ENCODE measurements at places on chromosomes 6 and 20.
A peak's percentile ranks its signal among the peaks of the same experiment; 100 is the strongest.

GRCh38 chr6:154792761-154793160, 59.5 kb downstream of the SCAF8 start:
- DNase-seq: no peak

DNA sequence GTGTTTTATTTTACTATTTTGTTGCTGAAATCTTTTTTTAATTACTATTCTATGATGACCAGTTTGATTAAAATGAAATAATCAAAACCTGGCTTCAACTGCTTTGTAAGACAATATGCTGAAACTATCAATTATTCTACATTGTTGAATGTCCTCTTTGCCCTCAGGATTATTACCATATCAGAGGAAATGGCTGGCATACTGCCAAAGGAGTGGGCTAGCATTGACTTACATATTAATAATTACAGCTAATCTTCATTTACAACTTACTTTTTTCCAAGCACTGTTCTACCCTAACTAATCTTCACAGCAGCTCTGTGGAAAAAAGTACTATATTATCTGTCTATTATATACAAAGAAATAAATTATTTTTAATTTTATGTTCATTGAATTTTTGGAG, 560.5 kb downstream of the BCKDHB start:
- no peak for DNase-seq

DNA sequence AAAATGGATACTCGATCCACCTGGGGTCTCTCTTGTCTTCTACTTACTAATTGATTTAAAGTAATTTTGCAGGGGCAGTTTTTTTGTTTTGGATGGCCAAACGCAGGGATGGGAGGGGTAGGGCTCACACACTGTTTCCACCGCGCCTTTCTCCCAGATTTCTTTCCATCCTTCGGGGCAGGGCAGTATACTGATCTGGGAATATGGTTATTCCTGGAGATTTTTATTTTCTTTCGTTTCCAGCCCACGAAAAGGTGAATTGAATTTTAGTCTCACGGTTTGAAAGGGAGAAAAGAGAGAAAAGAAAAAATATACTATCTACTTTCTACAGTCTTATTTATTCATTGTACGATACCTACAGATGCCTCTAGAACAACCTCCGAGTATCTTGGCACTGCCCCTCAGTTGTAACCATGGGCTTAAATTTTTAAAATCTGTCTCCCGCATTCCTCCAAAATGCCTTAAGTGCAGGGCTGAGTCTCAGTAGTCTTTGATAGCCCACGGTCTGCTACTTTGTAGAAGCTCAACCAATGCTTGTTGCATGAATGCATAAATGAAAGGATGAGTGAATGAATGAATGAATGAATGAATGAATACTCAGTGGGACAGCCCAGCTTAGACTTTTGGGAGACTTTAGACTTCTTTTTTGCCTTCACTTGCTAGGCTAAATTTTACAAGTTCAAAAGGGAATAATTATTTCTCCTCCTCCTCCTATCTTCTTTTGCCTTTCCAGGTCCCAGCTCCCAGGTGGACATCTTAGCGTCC, 18.1 kb upstream of the TRIM27 start:
- DNase-seq: no peak

DNA sequence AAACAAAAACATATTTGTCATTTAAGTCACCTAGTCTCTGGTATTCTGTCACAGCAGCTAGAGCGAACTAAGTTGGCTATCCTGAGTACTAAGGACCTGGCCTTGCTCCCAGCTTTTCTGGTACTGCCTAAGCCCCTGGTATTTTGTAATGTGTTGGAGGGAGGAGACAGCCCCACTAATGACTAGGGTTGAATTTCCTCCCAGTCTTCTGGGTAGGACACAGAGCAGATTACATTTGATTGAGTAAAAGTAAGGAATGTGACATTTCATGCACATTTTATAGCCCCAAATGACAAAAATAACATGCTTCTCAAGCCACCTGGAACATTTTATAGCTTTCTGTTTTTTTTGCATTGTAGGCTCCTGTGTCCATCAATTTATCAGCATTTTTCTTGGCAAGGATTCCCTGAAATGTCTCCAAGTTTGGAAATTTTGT, 47.9 kb upstream of the DDR1 start:
- no peak for DNase-seq

DNA sequence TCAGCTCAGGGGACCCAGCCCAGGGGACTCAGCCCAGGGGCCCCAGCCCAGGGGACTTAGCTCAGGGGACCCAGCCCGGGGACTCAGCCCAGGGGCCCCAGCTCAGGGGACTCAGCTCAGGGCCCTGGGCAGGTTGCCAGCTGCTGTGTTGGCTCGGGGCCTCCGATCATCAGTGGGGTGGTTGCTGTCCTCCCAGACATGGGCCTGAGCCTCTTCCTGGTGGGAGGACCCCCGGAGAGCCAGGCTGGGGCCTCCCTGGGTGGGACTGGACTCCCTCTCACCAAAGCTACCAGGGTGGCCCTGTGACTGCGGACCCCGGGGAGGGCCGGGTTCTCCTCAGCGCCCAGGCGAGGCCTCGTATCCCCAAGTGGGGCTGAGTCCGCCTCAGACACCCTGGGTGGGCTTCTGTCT, 4.4 kb downstream of the COL20A1 start:
- DNase-seq: no peak

DNA sequence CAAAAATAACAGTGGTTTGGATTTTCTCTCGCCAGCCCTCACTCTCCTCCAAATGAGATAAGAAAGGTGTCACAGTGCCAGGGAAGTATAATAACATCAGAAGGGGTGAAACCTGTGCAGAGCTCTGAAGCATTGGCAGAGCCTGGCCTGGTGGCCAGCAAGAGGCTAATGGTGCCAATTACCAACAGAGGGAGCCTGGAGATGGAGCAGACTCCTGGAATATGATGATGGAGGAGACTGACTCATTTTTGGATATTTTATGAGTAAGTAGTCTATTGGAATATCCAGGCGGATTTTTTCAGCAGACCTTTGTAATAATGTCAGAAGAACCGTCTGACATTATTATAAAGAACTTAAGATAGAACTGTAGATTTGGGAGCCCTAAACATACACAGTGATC, 442.6 kb upstream of the MARCKS start:
- peak; percentile 33 for DNase-seq

DNA sequence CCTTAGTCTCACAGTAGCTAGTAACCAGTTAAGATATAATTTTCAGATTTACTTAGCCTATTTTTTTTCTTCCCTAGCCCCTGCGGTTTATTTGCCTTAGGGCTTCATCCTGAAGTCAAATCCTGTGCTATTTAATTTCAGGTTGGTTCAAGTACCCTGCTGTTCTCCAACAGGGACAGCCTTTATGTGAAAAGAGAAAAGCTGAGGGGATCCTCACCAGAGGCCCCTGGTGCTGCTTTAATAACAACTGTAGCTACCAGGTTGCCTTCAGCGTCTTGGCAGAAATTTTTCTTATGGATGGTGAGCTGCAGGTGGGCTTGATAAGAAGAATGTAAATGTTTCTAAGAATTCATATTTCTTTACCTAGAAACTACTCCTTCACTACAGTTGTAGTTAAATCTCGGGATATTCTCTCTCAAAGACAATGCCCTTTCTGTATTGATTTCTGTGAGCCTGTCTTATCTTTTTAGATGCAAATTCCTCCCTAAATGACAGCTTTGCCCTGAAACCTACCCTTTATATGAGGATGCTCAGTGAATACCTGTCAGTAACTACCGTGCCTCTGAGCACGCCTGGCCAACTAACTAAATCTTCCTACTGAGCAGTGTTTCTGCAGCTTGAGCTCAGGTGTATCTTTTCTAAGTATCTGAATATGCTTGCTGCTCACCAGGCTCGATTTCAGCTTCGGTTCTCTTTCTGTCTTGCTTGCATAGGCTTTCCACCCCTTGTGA, 320.5 kb downstream of the MMUT start:
- DNase-seq: no peak

GRCh38 chr6:151729829-151730495, 77.5 kb upstream of the ESR1 start:
- DNase-seq: no peak

- no peak for DNase-seq
These were observed 128.7 kb upstream of the TRAF3IP2 start for GRCh38 chr6:111734068-111735061.

GRCh38 chr6:31947070-31947675, 1.3 kb downstream of the CFB start:
- DNase-seq: no peak

DNA sequence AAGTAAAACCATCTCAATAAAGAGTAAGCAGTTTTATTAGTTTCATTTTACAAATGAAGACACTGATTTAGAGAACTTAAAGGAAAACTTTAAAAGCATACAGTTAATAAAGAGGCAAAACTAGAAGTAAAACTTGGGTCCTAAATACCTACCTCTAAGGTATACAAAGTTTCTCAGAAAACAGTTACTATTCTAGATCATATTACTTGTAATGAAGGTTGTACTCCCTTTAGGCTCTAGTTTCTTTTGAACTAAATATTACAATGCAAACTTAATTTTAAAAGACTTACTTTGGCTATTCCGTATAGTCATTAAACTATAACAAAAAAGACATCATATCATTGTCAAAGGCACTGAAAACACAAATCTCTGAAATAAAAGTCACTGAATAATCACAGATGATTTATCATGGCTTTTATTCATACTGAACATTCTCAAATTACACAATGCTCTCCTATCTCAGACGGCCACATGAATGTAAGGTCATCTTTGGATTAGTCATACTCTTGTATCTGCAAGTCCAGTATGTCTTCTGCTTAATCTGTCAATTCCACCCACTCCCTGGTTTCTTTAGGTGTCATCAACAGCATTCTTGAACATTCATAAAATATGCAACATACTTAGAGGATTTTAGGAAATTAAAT, 361.6 kb upstream of the RUNX2 start:
- DNase-seq: peak; percentile 50

- DNase-seq: no peak
These were observed 6.2 kb upstream of the HNF4A start for GRCh38 chr20:44349349-44349748.
